ENCODE measurements at places on chromosomes 4 and X.
A peak's percentile ranks its signal among the peaks of the same experiment; 100 is the strongest.

GRCh38 chr4:78207951-78208350 lies 150.8 kb downstream of the FRAS1 start:
- no peak for DNase-seq

GRCh38 chrX:20633451-20633850 lies 366.7 kb upstream of the RPS6KA3 start:
- no peak for DNase-seq

- DNase-seq: peak; percentile 37
Observed at GRCh38 chr4:41212616-41213203, 1.6 kb downstream of the APBB2 start.

DNA sequence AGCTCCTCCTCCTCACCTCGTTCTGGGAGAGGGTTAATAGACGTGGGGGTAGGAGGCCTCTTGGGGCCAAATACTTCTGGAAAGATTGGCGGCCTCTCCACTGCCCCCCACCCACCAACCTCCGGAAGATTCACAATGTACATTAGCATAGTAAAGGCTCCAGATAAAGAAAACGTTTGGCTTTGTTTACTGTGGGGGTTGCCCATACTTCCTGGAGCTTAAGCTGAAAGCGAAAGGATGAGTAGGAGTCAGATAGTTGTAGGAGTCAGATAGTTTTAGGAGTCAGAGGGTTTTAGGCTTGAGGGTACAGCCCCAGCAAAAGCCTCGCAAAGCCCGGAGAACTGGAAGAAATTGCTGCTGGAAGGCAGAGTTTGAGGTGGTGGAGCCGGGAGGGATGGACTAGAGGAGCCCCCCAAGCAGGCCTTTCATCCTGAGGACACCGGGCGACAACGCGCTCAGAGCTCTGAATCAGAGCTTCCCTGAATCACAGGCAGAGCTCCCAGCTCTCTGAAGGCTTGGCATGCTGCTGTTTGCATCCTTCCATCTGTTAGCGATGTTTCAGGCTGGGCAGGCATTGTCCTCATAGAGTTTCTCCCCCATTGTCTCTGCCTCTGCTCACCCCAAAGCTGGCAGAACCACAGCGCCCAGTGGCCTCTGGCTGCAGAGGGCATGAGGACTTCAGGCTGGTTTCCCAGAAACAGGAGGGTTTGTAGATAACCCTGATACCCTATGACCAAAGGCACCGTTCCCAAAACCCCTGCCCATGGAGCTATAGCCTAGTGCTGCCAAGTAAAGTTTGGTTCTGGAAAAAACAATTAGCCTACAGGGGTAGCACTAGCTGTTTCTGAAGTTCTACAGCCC lies 280.7 kb downstream of the BCOR start:
- peak; percentile 65 for DNase-seq

DNA sequence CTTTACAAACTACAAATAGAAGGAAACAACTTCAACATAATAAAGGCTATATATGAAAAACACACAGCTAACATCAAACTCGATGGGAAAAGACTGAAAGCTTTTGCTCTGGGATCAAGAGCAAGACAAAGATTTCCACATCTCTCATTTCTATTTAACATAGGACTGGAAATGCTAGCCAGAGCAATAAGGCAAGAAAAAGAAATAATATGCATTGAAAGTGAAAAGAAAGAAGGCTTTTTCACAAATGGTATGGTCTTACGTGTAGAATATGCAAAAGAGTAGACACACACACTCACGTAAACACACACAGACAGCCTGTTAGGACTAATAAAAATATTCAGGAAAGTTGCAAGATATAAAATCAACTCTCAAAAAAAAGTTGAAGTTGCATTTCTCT lies 660.5 kb upstream of the PCDH10 start:
- DNase-seq: no peak
